ENCODE measurements at places on chromosomes 2 and 18. TPM values are rescaled to one million over a fixed set of nuclear protein-coding genes. Genes with fewer than 3 reads are reported as not detected.
A peak's percentile ranks its signal among the peaks of the same experiment; 100 is the strongest.

- H3K36me3 ChIP-seq = no peaks in the 10 kb centered on the region
- H3K27ac ChIP-seq = no peak overlapping the region
- H3K4me1 ChIP-seq = no peaks in the 10 kb centered on the region
- peak; percentile 13 for DNase-seq
- H3K4me3 ChIP-seq = no peak overlapping the region
These were observed 273.0 kb downstream of the PDE11A start for GRCh38 chr2:177799531-177799930.

- no peaks in the 10 kb centered on the region for H3K27me3 ChIP-seq
- peak overlapping the region; percentile 34 for H3K27ac ChIP-seq
- peaks cover 39% of the 10 kb centered on the region for H3K4me1 ChIP-seq
- DNase-seq = peak; percentile 42
These were observed 11.5 kb downstream of the ITGA6 start for GRCh38 chr2:172438741-172439508.

GRCh38 chr2:210456571-210456970, 20.0 kb downstream of the LANCL1 start:
- DNase-seq = no peak
- H3K4me1 ChIP-seq = no peaks in the 10 kb centered on the region
- H3K36me3 ChIP-seq = peaks cover 12% of the 10 kb centered on the region
- H3K27ac ChIP-seq = no peak overlapping the region
- no peaks in the 10 kb centered on the region for H3K27me3 ChIP-seq
- no peak overlapping the region for H3K4me3 ChIP-seq

GRCh38 chr2:28539118-28539541, 43.3 kb downstream of the PLB1 start:
- H3K4me3 ChIP-seq = no peak overlapping the region
- DNase-seq = no peak
- no peaks in the 10 kb centered on the region for H3K27me3 ChIP-seq
- peaks cover 3% of the 10 kb centered on the region for H3K4me1 ChIP-seq

DNA sequence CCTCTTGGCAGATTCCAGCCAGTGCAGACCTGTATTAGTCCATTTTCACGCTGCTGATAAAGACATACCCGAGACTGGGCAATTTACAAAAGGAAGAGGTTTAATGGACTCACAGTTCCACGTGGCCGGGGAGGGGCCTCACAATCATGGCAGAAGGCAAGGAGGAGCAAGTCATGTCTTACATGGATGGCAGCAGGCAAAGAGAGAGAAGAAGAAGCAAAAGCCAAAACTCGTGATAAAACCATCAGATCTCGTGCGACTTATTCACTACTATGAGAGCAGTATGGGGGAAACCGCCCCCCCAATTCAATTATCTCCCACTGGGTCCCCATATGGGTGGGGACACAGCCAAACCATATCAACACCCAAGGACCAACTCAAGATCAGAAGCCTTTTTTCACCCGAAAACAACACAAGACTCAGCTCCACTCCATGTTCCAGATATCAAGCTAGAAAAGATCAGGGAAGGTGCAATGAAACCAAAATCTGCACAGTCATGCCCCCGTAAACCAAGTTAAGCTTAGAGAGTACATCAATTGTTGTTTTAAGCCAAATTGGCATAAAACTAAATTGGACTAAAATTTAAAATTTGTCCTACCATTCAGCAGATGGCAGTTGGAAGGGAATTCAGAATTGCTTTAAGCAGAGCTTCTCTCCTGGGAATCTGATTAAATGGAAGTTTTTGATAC, 55.6 kb upstream of the FAM124B start:
- no peak overlapping the region for H3K27ac ChIP-seq
- no peaks in the 10 kb centered on the region for H3K27me3 ChIP-seq

GRCh38 chr2:23712756-23713151, 214.2 kb downstream of the ATAD2B start:
- no peaks in the 10 kb centered on the region for H3K4me1 ChIP-seq
- peaks cover 4% of the 10 kb centered on the region for H3K36me3 ChIP-seq
- no peaks in the 10 kb centered on the region for H3K27me3 ChIP-seq
- DNase-seq = no peak
- H3K4me3 ChIP-seq = no peak overlapping the region
- H3K27ac ChIP-seq = no peak overlapping the region

- no peaks in the 10 kb centered on the region for H3K36me3 ChIP-seq
- H3K27ac ChIP-seq = no peak overlapping the region
- DNase-seq = no peak
- H3K27me3 ChIP-seq = no peaks in the 10 kb centered on the region
- H3K4me3 ChIP-seq = no peak overlapping the region
These were observed 278.6 kb downstream of the CDH19 start for GRCh38 chr18:66325251-66325650.

DNA sequence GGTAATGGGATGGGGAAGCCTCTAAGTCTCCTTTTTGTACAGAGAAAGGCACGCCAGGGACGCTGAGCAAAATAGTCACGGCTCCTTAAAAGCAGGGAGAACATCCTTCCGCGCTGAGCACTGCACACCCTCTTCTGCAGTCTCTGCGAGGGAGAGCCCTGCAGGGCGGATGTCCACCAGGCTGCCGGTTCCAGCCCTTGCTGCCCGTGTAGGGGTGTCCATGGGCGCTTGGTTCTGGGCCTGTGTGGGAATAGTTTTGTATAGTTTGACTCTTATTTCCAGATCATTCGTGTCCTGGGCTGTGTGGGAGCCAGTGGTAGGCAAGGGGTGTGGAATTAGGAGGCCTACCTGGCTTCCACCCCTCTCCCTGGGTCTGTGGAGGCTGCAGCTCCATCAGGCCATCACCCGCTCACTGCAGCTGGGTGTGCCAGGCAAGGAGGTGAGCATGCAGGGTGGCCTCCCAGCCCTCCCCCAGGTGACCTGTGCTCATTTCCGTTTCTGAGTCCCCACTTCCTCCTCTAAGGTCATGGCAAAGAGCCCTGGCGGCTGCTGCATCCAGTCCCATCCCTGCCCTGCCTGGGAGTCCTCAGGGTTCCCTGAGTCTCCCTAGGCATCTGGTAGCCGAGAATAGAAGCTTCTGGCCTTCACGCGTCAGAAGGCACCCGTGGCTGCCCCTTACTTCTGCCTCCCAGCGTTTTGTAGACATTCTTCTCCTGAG, 202.6 kb downstream of the LDLRAD4 start:
- H3K4me3 ChIP-seq = no peak overlapping the region
- H3K27me3 ChIP-seq = no peaks in the 10 kb centered on the region
- no peak overlapping the region for H3K27ac ChIP-seq
- DNase-seq = no peak

DNA sequence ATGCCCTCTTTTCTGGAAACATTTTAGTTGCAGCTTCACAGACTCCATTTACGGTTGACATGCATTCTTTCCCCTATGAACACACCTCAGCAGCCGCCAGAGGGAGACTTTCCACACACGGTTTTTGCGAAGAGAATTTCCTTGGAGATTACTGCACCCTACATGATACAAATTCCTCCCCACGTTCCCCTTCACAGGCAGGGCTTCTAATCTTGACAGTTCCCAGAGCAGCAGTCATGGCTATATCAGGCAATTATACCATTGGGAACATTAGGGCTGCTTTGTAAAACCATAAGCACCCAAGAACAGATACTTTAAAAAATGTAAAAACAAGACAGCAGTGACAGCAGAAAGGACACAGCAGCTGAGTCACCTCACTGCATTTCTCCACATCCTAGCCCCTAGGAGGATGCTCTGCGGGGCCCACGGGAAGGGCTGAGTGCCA, 253.8 kb downstream of the TGIF1 start:
- DNase-seq = peak; percentile 52
- H3K4me3 ChIP-seq = no peak overlapping the region
- no peak overlapping the region for H3K27ac ChIP-seq

ERFE gene
- total RNA-seq = 1.4 TPM

UGT1A10 gene
- not detected for total RNA-seq

GALNT14 gene
- 2.1 TPM for total RNA-seq

ANKRD23 gene
- 2.5 TPM for total RNA-seq

SNTG2 gene
- 1.9 TPM for total RNA-seq

FRZB gene
- total RNA-seq = 0.67 TPM

ZNF532 gene
- total RNA-seq = 128 TPM

All from astrocyte (in vitro differentiated cells and primary cell).